Endothelial cell (in vitro differentiated cells): ENCODE measurements at places on chromosomes 6 and 20.

DNA sequence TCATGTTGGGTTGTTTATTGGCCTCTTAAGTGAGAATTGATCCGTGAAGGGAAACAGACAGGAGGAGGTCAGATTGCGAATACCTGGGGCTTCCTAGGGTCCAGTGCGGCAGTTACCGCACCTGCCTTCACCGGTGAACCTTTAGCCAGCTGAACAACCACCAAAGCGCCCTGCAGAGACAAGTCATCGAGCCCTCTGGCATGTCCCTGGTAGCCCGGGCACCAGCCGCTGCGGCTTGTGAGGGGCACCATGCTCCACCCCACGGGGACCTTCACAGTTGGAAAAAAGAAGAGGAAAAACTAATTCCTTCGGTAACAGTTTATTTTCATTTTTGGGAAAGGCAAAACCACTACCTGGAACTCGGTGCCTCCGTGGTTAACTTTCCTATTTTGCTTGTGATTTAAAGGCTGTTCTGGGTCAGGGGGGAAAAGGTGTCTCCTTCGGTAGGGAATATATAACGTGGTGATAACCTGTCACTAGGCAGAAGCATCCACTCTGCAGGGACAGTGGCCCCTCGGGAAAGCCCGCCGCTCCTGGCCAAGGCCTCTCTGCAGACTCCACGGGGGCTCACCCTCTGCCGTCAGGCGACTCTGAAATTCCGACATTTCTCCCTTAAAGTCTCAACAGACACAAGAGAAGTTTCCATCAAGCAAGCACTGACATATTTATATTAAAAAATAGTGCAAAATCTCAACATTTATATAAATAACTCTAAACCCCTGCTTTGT lies 30.7 kb upstream of the ZBP1 start:
- peaks cover 9% of the 10 kb centered on the region for H3K27me3 ChIP-seq
- DNase-seq: no peak
- peaks cover 35% of the 10 kb centered on the region for H3K36me3 ChIP-seq
- no peak overlapping the region for H3K4me3 ChIP-seq

GRCh38 chr20:63771046-63771707 lies 31.6 kb downstream of the SLC2A4RG start:
- H3K4me1 ChIP-seq: peaks cover 9% of the 10 kb centered on the region
- H3K27ac ChIP-seq: no peak overlapping the region
- H3K4me3 ChIP-seq: no peak overlapping the region

DNA sequence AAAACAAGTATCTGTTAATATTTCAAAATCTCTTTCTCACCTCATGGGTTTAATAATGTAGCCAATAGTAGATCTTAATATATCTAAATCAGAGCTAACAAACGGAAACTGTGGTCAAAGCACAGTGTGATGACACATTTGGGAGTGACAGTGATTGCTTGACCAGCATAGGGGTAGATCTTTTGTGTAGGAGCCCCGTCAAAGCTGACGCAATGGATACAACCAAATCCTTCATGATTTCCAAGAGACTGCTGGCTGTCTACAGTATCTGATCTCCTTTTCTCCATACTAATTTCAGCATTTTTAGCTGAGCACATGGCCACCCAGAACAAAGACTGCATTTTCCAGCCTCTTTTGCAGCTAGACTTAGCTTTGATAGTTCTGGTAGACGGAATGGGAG lies 299.3 kb upstream of the ECI2 start:
- H3K4me3 ChIP-seq: no peak overlapping the region
- DNase-seq: no peak
- H3K27ac ChIP-seq: no peak overlapping the region
- peaks cover 4% of the 10 kb centered on the region for H3K4me1 ChIP-seq

- H3K27me3 ChIP-seq: no peaks in the 10 kb centered on the region
- no peak for DNase-seq
- H3K4me3 ChIP-seq: no peak overlapping the region
- H3K27ac ChIP-seq: no peak overlapping the region
- H3K4me1 ChIP-seq: peaks cover 7% of the 10 kb centered on the region
Measured at GRCh38 chr6:90468080-90468479, 118.8 kb downstream of the MAP3K7 start.

DNA sequence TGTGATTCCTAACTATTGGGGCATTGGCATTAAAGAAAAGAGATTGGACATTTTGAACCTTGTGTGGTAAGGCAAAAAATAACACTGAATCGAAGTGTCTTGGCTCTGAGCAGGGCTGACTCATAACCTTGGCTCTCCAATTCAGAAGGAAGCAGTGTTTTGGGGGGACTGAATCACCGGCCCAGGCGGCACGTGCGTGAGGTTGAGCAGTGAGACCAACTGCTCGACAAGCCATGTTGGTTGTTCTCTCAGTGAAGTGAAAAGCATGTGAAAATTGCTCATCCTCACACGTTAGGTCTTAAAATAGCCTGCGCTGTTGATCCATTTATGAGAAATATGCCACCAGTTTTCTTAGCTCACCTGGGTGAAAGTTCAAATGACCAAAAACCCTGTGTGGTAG lies 137.8 kb upstream of the SPACA1 start:
- no peaks in the 10 kb centered on the region for H3K36me3 ChIP-seq
- H3K4me1 ChIP-seq: no peaks in the 10 kb centered on the region
- no peak for DNase-seq
- H3K4me3 ChIP-seq: no peak overlapping the region
- H3K27me3 ChIP-seq: no peaks in the 10 kb centered on the region
- H3K27ac ChIP-seq: no peak overlapping the region

DNA sequence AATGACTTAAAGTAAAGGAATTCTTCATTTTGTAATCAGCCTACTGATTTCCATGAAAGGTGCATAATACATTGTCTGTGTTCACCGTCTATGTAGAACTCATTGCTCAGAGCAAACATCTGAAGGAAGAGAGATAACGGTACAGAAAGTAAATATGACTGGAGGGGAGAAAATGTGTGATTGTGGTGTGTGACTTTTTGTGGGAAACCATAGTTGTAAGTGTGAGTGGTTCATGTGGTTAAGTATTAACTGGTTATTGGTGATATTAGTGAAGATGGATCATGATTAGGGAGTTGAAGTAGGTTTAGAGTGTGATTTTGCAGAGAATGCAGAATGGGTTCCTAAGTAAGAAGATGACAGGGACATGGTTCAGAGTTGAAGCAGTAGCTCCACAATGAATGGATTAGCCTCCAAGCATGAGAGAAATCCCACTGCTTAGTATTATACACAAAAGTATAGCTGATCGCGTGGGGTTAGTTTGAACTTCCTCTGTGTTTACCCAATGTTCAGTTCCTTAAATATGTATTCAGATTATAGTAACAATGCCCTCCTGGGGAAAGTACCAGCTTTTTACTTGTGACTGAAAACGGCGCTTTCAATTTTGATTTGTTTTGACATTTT lies 368.9 kb downstream of the UTRN start:
- H3K4me3 ChIP-seq: no peak overlapping the region
- no peak for DNase-seq
- no peak overlapping the region for H3K27ac ChIP-seq
- H3K4me1 ChIP-seq: no peaks in the 10 kb centered on the region
- no peaks in the 10 kb centered on the region for H3K27me3 ChIP-seq

DNA sequence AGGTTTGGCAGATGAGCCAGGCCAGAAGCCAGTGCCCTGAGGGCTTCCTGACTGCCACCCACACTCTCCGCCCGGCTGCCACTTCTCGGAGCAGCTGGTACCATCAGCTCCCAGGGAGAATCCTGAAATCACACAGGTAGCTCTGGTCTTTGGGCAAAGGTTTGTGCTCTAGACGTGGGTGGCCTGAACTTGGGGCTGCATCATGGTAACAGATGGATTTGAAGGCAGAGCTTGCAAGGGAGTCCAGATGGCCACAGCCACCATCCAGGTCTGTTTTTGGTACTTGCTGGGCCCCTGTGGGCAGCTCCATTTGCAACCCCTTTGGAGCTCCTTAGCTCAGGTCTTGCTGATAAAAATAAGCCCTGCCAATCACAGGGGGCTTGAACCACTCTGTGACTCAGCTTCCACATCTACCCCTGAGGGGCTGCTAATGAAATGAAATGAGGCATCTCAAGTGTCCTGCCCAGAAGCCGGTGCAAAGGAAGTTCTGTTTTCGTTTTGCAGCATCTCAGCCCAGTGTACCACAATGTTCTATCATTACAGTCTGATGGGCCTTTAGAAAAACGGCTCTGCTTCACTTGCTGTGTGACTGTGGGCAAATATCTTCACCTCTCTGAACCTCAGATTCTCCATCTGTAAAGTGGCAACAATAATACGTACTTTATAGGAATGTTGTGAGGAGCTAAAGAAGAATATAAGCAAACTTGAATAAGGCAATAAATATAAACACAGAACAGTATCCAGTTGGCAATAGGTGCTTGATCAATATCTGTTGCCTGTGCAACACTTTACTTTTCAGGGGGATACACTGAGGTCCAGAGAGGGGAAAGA lies 25.1 kb upstream of the CDH22 start:
- peaks cover 11% of the 10 kb centered on the region for H3K4me1 ChIP-seq
- no peak for DNase-seq

DNA sequence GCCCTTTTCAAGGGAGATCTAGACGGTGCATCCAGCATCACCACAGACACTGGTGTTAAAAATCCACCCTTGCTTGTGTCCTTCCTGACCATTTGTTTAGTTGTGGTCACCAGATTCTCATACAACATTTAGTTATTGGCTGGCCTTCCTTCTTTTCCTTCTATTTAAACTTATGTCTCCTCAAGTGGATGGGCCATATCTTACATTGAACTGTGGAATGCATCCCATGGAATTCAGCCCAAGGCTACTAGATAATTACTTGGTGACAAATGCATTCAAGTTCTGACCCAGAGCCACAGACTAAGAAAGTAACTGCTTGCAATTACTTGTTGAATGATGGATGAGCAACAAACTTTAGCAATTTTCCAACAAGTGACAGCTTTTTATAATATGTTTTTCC lies 198.9 kb upstream of the SSTR4 start:
- H3K4me3 ChIP-seq: no peak overlapping the region
- peaks cover 2% of the 10 kb centered on the region for H3K27me3 ChIP-seq
- H3K36me3 ChIP-seq: no peaks in the 10 kb centered on the region
- DNase-seq: no peak
- no peak overlapping the region for H3K27ac ChIP-seq
- peaks cover 11% of the 10 kb centered on the region for H3K4me1 ChIP-seq

GRCh38 chr6:44258325-44258863 lies 1.1 kb upstream of the SLC35B2 start:
- no peak overlapping the region for H3K27ac ChIP-seq
- DNase-seq: no peak
- peak overlapping the region; percentile 92 for H3K4me3 ChIP-seq

- no peak overlapping the region for H3K4me3 ChIP-seq
- no peaks in the 10 kb centered on the region for H3K4me1 ChIP-seq
- H3K27ac ChIP-seq: no peak overlapping the region
- H3K36me3 ChIP-seq: peaks cover 4% of the 10 kb centered on the region
- H3K27me3 ChIP-seq: peaks cover 20% of the 10 kb centered on the region
- no peak for DNase-seq
Measured at GRCh38 chr6:170051229-170052172, 239.4 kb downstream of the DLL1 start.

GRCh38 chr20:4919047-4919704 lies 82.1 kb downstream of the SLC23A2 start:
- H3K27me3 ChIP-seq: peaks cover 2% of the 10 kb centered on the region
- H3K36me3 ChIP-seq: peaks cover 12% of the 10 kb centered on the region
- no peak for DNase-seq
- H3K4me3 ChIP-seq: no peak overlapping the region
- peak overlapping the region; percentile 39 for H3K27ac ChIP-seq
- peaks cover 56% of the 10 kb centered on the region for H3K4me1 ChIP-seq

DNA sequence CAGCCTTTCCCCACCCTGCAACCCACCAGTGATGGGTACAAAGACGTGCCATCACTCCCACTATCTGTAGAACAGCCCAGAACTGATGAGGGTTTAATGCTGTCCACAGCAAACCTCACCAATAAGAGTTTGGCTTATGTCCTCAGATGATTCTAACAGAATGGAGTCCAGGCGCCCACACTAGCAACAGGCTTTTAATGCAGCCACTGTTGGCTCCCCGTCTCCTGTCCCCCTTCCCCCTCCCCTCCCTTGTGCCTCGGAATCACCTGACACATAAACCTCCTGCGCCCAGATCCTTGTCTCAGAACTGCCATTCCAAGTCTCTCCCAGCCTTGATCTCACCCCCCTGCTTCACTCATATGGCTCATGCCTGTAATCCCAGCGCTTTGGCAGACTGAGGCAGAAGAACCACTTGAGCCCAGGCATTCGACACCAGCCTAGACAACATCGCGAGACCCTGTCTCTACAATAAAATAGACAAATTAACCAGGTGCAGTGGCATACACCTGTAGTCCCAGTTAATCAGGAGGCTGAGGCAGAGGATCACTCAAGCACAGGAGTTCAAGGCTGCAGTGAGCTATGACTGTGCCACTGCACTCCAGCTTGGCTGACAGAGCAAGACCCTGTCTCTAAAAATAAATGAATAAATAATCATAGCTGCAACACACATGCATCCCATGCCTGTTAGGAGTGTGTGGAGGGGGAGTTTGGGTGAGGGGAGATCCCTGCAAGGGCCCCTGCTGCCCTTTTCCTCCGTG lies 85.6 kb downstream of the SNX5 start:
- no peaks in the 10 kb centered on the region for H3K36me3 ChIP-seq
- H3K4me3 ChIP-seq: no peak overlapping the region
- peaks cover 2% of the 10 kb centered on the region for H3K27me3 ChIP-seq
- no peak overlapping the region for H3K27ac ChIP-seq
- peaks cover 15% of the 10 kb centered on the region for H3K4me1 ChIP-seq

GRCh38 chr6:17018425-17018824 lies 83.4 kb upstream of the STMND1 start:
- H3K4me1 ChIP-seq: no peaks in the 10 kb centered on the region
- DNase-seq: no peak
- no peak overlapping the region for H3K27ac ChIP-seq
- H3K36me3 ChIP-seq: peaks cover 4% of the 10 kb centered on the region
- H3K27me3 ChIP-seq: peaks cover 1% of the 10 kb centered on the region
- H3K4me3 ChIP-seq: no peak overlapping the region
